ENCODE measurements at places on chromosomes 7 and 10.

DNA sequence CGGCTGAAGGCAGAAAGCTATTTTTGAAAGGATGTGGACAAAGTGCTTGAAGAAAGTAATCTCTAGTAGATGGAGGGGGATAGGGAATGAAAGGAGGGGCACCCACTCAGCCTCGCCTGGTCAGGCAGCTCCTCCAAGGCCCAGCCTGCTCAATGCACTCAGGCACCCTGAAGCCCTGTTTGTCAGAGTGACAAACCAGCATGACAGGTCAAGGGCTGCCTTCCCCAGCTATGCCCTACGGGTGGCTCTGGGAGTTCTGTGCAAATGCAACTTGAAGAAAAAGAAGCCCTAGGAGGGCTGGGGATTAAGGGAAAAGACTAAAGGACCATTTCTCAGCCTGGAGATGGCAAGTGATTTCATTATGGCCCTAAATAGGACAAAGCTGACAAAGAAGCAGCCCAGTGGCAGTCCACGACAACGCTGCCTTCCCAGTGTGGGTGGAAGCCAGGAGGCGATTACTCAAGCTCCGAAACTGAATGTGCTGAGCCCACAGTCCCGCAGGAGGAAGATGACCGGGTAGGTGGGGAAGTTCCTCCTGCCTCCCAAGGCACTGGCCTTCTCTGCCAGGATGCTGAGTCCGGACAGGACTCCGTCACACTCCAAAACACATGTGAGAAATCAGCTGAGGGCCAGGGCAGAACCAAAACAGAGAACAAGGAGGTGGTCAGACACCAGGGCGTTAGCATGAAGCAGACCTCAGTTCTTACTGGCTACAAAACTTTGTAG is 16.3 kb downstream of the LIPA start:
- DNase-seq: no peak

- no peak for DNase-seq
Measured at GRCh38 chr7:12583922-12584321, 13.4 kb downstream of the SCIN start.

GRCh38 chr10:3648170-3648569 is 136.8 kb downstream of the KLF6 start:
- no peak for DNase-seq

- DNase-seq: no peak
Measured at GRCh38 chr10:98899018-98899417, 336.6 kb downstream of the HPSE2 start.

DNA sequence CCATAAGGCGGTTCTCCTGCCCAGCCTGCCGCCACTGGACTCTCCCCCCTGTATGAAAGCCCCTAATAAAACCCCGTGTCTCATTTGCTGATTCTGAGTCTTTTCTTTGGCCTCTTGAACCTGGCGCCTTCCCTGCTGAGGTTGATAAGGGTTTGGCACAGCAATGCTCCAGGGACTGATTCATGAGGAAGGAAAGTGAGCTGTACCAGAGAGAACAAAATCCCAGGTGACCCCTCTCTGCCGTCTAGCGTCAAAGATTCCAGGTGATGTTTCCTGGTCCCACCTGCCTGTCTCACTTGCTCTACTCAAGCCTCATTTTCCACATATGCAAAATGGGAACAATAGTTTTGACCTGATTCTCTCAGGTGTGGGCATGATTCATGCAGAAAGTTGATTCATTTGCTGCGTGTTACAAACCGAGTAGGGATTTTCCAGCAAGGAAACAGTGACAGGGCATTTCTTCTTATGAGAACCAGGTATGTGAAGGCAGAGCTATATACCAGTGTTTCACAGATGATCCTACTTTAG is 730.6 kb upstream of the IGFBP3 start:
- DNase-seq: no peak

GRCh38 chr10:104396581-104396980 is 42.9 kb downstream of the CFAP58 start:
- DNase-seq: no peak

DNA sequence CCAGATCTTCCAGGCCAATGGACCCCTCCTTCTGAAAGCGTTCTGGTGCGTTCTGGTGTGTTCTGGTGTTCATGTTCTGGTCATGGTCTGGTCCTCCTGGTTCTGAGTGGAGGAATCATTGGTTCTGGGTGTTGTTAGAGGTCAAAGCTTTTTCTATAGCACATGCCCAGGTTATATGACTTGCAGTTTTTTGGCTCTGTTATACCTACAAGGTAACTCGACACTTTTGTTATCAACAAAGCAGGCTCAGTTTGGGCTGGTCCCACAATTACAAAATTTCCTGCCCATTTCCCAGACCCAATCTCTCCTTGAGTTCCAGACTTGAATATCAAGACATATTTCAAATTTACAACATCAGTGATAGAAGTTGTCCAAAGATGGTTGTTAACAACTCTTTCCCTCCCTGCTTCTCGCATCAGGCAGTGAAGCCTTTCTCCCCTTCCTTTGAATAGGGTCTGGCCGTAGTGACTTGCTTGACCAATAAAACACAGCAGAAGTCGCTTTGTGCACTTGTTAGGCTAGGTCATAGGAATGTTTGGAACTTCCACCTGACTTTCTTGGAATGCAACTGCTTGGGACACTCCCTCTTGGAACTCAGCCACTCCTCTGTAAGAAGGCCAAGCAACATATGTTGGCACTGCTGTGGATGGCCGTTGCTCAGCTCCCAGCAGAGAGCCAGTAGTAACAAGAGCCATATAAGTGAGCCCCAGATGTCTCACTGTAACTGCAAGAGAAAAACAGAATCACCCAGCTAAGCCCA is 83.1 kb upstream of the STEAP1B start:
- DNase-seq: no peak

- no peak for DNase-seq
Measured at GRCh38 chr7:46444256-46444655, 523.2 kb upstream of the IGFBP3 start.

GRCh38 chr7:11294965-11295364 is 321.3 kb downstream of the PHF14 start:
- no peak for DNase-seq

- no peak for DNase-seq
Measured at GRCh38 chr10:9823268-9823930, 1194.3 kb upstream of the CELF2 start.

DNA sequence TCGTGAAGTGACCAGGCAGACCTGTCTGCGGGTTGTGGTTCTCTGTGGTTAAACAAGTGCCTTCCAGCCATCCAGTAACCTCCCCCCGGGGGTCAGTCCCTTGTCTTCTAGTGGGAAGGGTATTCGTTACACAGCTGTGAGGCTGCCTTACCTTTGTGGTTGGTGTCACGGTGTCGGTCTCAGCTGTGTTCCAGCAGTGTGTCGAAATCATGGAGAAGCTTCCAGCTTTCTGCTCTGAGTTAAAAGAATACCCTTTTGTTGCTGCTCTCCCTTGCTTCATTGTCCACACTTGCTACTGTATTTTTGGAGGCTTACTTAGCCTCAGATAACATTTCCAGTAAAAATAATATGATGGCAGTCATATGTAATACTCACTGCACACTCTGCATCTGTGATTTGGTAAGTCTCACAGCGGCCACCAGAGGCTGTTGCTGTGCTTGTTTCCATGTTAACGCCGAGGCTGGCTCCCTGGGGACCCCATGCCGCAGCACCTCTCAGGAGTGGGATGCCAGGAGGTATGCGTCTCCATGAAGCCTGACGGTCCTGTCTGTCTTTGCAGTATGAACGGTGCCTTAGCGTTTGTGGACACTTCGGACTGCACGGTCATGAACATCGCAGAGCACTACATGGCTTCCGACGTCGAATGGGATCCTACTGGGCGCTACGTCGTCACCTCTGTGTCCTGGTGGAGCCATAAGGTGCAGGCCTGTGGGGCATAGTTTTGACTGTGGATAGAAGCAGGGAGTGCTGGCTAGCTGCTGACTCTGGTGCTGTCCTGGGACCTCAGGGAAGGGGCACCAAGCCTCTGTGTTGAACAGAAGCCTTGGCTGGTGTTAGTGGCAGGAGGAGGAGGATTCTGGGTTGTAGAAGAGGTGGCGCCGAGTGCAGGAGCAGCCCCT is 20.5 kb downstream of the EIF3B start:
- DNase-seq: no peak

DNA sequence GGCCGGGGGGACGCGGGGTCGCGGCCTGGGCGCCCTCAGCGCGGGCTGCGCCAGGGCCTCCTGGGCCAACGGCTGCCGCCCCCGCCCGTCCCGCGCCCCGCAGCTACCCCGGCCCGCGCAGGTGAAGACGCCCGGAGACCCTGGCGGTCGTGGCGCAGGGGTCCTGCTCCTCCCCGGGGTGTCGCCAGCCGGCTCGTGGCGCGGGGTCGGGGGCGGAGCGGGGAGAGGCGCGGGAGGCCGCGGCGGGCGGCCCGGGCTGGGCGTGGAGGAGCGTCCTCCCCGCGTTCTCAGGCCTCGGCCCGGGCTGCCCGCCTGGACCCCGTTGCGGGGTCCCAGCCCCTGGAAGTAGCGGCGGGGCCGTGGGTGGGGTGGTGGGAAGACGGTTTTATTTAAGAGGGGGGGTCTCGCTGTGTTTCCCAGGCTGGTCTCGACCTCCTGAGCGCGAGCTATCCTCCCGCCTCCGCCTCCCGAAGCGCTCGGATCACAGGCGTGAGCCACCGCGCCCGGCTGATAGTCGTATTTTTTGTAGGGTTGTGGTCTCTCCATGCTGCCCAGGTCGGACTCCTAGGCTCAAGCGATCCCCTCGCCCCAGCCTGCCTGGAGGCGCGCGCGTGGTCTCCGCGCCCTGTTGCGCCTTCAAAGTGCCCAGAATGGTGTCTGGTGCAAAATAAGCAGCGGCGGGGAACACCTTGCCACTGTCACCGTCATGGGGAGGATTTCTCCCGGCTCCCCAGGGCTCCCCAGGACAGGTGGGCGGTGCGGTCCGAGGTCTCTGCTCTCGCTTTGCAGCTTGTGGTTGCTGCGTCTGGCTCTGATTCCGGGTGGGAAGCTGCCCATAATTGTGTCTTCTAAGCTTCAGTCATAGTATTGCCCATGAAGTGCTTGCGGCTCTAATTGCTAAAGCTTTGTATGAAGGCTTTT is 15.3 kb upstream of the SUN1 start:
- no peak for DNase-seq

DNA sequence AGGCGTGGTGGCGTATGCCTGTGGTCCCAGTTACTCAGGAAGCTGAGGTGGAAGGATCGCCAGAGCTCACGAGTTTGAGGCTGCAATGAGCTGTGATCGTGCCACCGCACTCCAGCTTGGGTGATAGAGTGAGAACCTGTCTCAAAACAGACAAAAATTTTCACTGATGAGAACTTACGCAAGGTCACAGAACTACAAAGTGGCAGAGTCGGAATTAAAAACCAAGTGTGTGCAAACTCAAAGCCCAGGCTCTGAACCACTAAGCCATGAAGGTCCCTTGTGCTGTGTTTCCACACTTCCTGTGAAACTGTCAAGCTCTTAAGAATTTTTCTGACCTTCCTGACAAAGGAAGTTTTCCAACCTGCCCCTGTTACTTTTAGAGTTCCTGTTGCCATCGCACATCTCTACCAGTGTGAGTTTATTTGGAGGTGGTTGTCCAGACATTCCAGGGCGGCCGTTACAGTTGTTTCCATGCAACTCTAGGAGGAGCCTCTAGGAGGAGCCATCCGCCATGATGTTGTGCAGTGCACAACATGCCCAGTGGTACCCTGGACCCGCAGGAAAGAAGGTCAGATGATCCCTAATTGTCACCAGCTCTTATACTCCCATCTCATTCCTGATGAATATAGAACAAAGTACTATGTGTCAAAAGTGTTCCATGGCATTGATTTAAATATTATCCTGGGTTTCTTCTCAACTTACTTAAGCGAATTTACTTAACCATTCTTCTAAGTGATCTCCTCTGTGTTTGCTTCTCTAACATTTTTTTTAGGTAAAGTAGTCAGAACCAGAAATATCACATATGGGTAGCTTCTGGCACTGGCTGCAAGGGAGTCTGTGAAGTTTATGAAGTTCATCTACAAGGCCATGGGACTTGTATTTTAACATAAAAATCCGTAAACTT is 49.0 kb upstream of the LYZL1 start:
- no peak for DNase-seq

- DNase-seq: no peak
Measured at GRCh38 chr10:86956195-86956847, 1.1 kb downstream of the MMRN2 start.

DNA sequence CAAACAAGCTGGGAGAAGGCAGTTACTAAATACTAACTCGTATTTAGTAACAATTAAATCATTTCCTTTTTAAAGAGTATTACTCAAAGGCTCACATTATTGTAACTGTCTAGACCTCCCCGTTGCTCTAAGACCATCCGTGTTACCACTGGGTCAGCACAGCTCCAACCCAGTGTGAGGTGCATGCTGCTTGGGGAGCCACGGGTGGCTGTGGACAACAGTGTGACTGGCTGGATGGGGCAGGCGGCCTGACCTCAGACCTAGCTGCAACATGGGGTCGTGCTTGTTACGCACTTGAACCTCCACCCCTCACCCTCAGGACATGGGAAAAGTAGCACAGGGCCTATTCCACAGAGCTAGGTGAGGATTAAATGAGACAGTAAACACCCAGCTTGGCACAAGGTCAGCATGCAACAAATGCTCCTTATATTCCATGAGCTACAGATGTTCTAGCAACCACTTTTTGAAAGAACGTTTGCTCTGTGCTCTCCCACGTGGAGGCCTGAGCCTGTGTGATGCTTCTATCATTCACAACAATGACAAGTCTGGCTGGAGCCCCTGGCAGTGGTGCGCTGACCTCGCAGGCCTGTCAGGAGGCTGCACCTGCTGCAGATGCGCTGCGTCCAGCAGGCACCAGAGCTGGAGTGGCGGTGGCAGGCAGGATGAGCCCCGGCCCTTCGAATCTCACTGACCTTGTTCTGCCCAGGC is 135.7 kb downstream of the PKD1L1 start:
- no peak for DNase-seq

DNA sequence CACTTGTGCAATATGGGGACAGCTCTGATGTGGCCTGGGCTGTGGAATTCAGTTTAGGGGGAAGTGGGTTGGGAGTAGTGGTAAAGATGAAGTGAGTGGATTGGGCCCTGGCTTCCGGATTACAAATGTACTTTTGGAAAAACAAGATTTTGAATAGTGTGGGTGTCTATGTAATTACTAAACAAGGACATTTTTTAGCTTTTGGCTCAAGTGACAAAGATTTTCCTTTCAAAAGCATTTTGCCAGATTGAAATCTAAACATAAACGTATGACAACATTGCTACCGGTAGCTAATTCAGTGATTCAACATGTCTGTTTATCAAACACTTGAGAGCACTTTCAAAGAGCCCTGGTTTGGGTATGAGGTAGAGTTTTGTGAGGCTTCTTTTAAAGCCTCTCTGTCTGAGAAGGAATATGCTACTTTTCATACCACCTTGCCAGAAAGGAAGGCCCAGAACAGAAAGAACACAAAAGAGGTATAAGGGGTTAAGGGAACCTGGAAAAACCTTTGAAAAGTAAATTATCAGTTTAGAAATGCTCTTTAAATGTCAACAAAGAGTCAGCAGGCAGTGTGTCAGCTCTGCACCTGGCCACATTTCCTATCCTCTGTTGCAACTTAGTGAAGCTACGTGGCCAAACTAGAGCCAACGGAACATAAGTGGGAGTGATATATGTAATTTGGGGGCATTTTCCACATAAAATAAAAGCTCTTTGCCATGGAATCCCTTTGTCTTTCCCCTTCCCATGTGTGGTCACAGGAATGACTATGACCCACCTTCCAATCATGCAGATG is 516.1 kb downstream of the NRG3 start:
- DNase-seq: no peak

- no peak for DNase-seq
Measured at GRCh38 chr10:20694296-20694695, 202.8 kb downstream of the NEBL start.

Data from hematopoietic multipotent progenitor cell (in vitro differentiated cells).